ENCODE measurements at places on chromosomes 3 and 15. TPM values are rescaled to one million over a fixed set of nuclear protein-coding genes. Genes with fewer than 3 reads are reported as not detected.
A peak's percentile ranks its signal among the peaks of the same experiment; 100 is the strongest.

- DNase-seq, result no peak
Observed at GRCh38 chr3:39362812-39363211, 20.4 kb upstream of the SLC25A38 start.

DNA sequence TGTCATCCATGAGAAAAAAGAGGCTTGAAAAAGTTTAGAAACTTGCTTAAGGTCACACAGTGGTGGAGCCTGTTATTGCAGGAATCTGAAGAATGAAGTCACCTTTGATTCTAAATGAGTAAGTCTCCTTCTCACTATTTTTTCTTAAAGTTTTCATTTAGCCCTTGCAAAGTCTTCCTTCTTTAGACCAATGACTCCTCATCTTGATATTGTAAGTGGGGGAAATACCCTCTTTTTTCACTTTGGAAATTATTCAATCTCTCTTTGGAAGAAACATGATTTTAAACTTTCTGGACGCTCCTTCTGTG, 787 bp upstream of the SLMAP start:
- DNase-seq, result no peak

GRCh38 chr3:150210461-150211110, 197.5 kb upstream of the TSC22D2 start:
- no peak for DNase-seq

DNA sequence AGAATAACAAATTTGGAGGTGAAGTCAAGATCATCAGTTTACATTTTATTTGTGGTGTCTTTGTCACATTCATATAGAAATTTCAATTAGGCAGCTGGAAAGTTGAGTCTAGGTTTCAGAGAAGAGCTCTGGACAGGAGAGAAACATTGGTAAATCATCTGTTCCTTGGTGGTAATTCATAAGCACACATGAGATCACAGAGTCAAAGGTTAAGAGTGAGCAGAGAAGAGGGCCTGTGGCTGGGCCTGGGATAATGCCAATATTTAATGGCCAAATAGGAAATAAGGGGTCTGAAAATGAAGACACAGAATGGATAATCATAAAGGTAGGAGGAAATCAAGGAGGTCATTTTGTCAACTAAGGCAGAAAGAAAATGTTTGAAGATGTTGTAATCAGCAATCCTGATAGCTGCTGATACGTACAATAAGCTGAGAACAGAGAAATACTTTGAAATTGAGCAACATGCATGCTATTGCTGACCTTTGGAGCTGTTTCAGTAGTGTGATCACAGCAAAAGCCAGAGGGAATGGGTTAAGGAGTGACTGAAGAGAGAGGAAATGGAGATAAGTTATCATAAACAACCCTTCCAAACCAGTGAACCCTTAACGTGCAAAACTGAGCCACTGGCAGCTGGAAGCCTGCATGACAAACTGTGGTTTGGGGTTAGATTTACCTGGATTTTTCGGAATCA, 692.8 kb downstream of the AGBL1 start:
- DNase-seq, result no peak

DNA sequence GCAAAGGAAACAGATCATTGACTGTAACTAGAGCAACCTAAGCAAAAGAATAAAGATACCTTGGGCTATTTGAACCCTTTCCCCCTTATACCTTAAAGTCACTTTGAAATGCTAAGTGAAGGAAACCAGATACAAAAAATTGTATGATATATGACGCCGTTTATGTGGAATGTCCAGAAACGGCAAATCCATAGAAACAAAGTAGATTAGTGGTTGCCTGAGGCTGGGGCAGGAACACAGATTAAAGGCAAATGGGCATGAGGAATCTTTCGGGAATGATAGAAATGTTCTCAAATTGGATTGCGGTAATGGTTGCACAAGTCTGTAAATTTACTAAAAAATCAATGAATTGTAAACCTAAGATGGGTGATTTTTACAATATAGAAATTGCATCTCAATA, 160.1 kb upstream of the CCDC54 start:
- no peak for DNase-seq

DNA sequence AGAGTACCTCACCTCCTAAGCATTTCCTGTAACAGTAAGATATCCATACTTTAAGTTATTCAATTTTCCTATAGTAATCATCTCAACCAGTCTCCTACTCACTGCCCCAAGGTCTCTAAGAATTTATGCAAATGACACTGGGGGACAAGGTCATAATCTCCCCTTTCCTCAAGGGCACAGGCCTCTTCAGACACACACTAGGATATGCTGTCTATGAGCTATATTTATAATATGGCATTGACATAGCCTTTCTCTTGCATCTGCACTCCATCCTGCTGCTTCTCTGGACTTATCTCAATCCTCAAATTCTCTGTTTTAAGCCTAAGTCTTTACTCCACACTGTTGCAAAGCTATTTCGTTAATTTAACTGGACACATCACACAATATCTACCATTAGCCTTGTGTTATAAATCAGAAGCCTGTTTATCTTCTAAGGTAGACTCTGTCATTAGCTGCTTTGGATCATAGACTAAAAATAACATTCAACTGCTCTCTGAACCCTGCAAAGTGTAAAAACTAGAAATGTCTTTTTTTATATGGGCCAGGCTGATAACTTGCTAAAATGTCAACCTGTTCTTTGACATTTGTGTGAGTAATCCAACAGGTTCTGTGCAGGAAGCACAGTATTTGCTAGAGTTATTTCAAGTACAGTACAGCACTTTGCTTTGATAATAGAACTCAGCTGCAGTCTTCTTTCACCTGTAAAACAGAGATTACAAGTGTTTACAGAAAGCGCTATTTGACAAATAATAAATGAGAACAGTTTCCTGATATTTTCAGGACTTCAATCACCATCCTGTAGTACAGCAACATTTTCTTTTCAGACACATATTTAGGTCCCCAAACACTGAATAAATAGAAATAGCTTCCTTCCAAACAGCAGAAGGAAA, 17.8 kb upstream of the SEC62 start:
- DNase-seq, result no peak

DNA sequence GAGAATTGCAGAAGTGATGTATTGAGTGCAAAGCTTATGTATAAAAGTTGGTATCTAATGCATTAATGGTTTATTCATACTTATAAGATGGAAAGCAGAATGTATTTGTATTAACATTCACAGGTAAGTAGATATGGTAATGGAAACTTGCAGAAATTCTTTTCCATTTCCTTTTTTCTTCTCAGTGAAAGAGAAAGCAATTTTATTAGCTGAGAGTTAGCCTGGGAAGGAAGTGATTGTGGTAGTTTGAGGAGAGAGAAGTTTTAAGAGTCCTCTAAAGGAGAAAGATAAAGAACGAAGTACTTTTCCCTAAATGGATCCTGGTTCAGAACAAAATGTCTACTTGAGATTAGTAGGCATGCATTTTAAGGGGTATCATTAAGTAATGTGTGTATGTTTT, 60.1 kb upstream of the OSTN start:
- no peak for DNase-seq

- no peak for DNase-seq
Observed at GRCh38 chr3:148758303-148758884, 60.7 kb downstream of the AGTR1 start.

DNA sequence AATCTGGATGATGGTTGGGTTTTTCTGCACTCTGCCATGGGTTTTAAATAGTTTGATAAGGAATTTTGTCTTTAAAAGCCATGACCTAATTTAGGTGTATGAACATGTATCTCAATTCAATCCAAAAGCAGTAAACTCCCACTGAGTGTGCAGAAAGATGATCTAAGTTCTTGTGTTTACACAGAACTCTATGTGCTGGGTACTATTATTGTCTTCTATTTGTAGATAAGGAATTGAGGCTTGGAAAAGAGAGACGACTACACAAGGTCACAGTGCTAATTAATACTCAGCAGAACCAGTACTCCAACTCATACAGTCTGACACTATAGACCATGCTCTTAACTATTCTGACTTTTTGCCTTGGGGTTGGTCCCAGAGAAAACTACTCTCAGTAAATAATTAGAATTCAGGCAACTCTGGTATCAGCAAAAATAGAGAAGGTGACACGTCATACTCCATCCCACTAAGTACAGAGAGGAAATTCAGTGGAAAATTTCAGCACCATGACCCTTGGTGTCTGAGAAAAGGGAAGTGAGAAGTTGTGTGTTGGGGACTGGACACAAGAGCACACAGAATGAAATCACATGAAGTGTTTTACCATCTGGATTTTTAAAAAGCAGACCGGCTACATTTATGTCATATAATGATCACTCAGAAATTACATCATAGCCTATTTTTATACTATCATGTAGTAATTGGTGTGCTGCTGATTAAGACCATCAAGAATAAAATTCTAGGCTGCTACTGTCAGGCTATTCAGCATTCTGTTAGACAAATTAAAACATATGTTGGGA, 18.3 kb upstream of the MYH15 start:
- no peak for DNase-seq

- DNase-seq, result no peak
Observed at GRCh38 chr3:195441476-195441991, 1.3 kb downstream of the ACAP2 start.

DNA sequence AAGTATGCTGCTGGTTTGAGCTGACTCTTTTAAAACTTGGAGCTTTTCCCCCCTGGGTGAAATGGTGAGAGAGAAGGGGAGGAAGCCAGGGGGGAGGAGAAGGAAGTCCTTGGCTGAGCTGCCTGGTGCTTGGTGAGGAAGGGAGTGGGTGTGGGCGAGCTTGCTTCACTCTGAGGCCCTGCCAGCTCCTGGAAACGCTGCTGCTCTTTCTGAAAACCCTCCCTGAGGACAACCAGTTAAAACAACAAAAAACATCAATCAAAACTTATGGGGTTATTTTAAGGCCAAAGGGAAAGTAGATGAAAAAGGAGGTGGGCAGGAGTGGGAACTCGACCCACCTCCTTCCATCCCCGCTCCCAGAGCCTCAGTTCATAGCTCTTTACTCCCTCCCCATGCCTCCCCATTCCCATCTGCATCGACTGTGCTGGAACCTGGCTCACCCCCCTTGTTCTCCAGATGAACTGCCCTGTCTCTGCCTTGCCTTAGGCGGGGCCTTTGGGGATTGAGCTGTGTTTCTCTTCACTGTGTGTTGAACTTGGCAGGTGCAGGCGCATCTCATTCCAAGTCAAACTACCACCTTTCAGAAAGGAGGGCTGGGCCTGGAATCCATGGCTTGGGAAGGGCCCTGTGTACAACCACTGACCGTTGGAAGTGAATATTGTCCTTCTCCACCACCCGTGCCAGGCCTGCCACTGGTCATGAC, 166.1 kb downstream of the ZNF621 start:
- DNase-seq, result peak; percentile 69

- no peak for DNase-seq
Observed at GRCh38 chr15:65365229-65365628, 12.6 kb downstream of the IGDCC3 start.

DNA sequence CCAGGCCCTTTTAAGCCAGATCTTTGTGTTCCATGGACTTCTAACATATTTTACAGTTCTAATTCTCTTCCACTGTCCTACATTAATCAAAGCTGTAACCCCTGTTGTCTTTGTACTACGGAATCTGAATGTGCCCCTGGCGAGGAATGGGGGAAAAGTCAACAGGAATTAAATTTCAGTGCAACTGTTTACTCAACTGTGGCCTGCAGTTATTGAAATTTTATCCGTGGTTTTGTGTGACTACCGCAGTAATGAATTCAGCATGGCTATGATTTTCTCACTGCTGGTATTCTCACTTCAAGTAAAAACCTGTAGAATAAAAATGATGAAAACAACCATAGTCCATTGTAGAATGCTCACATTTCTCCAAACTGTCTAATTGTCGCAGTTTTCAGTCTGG, 388.0 kb downstream of the FOXP1 start:
- no peak for DNase-seq

DNA sequence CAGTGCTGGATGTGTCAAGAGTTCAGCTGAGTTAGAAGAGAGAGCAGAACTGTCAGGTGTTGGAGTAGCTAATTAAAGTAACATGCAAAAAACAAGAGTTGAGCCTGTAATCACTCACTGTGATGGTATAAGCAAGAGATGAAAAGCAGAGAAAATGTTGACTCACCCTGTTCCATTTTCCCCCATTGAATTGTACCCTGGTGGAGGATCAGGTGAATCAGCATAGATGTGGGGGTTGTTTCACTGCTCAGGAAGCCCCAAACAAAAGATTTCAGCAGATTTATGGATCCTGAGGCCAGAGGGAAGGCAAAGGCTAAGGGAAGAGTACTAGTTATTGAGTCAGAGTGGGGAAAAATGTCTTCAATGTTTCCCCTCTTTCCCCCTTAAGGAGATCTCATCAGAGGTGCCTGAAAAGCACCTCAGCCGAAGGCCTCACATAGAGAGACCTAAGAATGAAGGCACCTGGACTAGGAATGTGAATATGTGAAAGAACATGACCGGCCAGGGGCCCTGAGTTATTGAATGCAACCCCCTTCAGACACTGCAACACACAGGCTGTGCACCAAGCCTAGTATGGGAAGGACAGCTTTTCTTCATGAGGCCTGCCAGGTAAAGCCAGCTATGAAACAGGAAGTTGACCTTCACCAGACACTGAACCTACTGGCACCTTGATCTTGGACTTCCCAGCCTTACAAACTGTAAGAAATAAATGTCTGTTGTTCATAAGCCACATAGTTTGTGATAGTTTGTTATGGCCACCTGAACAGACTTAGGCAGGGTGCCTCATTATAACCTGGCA, 90.1 kb downstream of the TMCO5A start:
- DNase-seq, result no peak

DNA sequence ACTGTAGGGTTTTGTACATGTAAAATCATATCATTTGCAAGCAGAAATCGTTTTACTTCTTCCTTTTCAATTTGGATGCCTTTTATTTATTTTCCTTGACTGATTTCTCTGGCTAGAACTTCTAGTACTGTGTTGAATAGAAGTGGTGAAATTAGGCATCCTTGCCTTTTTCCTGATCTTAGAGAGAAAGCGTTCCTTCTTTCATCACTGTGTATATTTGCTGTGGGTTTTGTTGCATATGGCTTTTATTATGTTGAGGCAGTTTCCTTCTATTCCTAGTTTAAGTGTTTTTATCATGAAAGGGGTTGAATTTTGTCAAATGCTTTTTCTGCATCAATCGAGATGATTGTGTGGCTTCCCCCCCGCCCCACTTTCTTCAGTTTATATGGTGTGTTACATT, 140.9 kb downstream of the ATG7 start:
- DNase-seq, result no peak

DNA sequence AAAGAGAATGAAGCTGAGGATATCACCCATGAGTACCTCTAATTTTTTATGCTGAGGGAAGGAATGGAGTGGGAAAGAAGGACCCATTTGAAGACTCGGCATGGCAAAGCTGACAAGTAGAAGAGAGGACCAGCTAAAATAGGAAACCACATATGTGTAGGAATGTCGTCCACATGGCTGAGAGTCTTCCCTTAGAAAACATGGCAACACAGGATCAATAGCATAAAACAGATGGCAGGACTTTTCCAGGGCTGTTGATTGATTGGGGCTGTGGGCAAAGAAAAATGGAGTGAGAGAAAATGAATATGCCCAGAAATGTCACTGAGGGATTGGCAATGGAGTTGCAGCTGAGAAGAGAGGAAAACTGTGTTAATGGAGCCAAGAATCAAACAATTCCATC, 76.2 kb upstream of the PRICKLE2 start:
- no peak for DNase-seq

GRCh38 chr15:64311566-64311965, 44.4 kb downstream of the CSNK1G1 start:
- no peak for DNase-seq

GRCh38 chr15:51846463-51847230, 17.2 kb downstream of the TMOD3 start:
- DNase-seq, result no peak

CNTN4 gene
- total RNA-seq, result 3.3 TPM

EXD1 gene
- total RNA-seq, result not detected

LSAMP gene
- 1.2 TPM for total RNA-seq

PIF1 gene
- total RNA-seq, result 2.5 TPM

THUMPD3 gene
- 19.8 TPM for total RNA-seq

UQCC5 gene
- total RNA-seq, result 29.5 TPM

SORD gene
- 87.2 TPM for total RNA-seq

ACP3 gene
- 111 TPM for total RNA-seq
